ENCODE measurements at places on chromosomes 2 and 18.
A peak's percentile ranks its signal among the peaks of the same experiment; 100 is the strongest.

DNA sequence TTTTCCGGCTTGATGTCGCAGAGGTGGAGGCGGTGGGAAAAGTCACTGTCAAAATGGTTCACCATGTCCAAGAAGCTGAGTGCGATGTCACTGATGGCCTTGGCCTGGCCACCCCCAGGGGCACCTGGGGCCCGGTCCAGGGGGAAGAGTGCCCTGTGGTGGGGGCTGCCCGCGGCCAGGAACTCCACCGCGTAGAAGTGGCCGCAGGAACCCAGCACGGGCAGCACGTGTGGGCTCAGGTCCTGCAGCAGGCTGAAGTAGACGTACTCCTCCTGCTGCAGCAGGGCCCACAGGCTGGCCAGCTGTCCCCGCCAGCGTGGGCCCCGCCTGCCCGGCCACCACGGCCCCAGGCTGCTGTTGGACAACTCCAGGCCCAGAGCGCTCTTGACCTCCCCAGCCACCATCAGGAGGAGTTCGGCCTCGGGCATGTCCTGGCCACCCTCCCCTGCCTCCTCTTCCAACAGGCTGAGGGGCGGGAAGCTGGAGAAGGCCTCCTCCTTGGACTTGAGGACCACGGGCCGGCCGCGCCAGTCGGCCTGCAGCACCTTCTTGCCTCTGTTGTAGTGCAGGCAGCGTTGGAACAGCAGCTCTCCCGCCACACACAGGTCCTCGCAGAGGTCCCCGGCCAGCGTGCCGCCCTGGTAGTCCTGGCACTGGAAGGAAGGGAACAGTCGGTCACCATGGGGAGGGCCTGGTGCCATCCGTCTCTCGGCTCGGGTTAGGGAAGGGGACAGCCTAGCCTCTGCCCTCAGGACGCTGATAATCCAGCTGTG lies 10.3 kb downstream of the DIPK1C start:
- no peak for DNase-seq

- no peak for DNase-seq
These were observed 71.4 kb upstream of the ZNF385B start for GRCh38 chr2:179932786-179933185.

DNA sequence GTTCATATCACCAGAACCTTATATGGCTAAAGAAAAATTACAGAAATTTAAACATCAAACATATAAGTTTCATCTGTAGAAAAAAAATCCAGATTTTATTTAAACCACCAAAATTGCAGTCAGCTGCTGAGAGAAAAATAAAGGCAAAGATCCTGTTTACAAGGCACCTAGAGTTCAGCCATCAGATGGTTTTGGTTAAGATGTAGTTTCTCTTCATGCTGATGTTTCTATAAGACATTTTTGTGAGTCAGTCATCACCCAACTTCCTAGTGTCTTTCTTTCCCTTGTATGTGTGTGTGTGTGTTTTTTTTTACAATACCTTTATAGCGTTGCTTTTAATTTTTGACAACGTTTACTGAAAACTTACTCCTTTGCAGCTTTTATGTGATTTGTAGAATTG lies 26.1 kb upstream of the MMADHC start:
- DNase-seq = no peak

- DNase-seq = no peak
These were observed 90.9 kb downstream of the COL5A2 start for GRCh38 chr2:189088591-189089205.

DNA sequence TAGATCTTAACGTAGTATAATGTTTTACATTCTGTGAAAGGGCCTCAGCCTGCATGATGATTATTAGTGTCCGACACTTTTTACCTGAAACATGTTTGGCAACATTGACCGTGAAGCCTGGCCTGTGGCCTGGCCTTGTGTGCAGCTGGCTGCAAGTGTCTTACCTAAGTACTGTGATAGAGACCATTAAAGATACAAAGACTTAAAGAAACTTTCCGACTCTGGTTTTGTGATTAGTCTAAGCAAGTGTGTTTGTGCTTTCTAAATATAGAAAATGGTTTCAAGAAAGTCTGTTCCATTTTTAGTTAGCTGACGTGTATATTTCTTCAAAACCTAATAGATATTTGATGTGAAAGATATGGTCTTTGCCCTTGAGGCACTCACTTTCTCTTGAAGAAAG lies 601.8 kb downstream of the LRP1B start:
- DNase-seq = no peak

- DNase-seq = no peak
These were observed 1234.4 kb downstream of the SUCLG1 start for GRCh38 chr2:83224591-83225200.

DNA sequence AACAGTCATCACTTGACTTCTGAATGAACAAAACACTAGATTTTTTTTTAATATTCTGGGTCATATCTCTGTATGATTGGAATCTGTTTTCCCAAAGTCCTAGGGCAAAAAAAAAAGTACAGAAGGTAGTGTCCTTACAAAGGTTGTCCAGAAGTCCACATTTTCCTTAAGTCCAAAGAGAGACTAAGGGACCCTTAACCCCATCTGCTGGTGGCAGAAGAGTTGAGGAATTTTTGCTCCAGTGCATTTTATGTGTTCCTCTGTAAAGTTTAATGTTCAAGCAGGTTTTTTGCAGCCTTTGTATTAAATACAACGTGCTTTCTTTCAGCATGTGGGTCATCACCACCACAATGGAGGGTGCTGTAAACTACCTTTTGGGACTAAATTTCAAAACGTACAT lies 215.9 kb downstream of the SP3 start:
- DNase-seq = no peak

GRCh38 chr2:156589381-156590079 lies 153.4 kb downstream of the GPD2 start:
- peak; percentile 9 for DNase-seq

All from SHP77 (cell line).